ENCODE measurements at places on chromosomes 1 and 21.

DNA sequence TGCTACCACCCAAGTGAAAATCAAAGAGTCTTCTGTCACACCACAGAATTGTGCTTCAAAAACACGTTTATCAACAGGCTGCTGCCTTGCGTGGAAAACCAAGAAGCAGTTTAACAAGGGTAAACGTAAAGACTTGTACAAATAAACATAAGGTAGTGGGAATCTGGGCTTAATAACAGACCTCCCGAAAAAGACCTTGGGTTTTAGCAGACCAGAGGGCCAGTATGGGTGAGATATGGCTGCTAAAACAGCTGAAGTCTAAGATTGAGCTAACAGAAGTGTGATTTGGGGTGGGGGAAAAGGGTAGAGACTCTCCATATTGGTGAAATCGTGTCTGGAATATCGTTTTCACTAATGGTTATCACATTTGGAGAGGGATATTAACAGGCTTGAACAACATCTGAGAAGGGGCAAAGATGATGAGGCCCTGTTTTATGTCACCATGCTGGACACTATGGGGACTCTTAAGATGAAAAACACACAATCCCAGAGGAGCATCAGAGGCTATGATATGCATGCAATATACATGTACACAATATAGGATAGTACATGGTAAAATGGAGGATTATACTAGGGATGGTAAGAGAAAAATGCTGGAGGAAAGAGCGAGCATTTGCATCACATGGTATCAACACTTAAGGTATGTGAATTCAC, 1.4 kb downstream of the MOV10 start:
- no peak for DNase-seq

DNA sequence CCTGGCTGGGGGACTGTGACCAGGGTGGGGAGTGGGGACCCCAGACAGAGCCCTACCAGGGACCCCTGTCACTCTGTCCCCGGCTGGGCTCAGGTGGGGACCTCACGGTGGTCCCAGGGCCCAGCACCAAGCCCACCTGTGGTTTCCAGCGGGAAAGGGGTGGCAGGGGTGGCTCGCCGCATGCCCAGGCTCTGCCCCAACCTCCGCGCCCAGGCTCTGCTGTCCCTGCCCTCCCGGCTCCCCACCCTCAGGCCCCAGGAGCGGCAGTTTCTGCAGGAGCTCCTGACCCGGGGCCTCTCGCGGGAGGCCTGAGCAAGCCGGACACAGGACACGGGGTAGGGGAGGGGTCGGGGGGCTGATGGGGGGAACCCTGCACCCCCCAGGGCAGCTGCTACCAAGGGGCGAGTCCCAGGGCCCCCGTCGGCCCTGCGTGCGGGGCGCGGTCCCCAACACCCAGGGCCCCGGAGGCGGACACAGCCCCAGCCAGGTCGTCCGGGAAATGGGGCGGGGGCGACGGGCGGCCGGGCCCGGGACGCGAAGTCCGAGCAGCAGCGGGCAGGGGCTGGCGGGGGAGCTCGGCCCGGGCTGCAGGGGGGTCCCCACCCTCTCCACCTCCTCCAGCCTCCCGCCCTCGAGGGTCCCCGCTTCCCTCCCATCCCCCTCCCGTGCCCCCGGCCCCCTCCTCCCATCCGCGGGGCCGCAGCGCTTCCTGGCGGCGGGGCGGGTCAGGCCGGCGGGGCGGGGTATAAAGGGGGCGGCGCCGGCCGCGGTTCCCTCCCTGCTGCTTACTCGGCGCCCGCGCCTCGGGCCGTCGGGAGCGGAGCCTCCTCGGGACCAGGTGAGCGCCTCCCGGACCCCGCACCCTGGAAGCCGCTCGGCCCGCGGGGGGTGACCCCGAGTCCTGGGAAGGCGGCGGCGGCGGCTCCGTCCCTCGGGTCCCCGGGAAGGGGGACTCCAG, at the start of gene COL6A2:
Gene COL6A2, plus strand, starts transcription at position 777 of the 958 bp plus-strand sequence.
- DNase-seq = no peak

- DNase-seq = no peak
Measured at GRCh38 chr1:205652984-205653383, 21.2 kb upstream of the ELK4 start.

GRCh38 chr1:24203404-24203803, 16.3 kb upstream of the IFNLR1 start:
- DNase-seq = no peak

GRCh38 chr1:53627031-53627430, 111.9 kb downstream of the GLIS1 start:
- DNase-seq = no peak

DNA sequence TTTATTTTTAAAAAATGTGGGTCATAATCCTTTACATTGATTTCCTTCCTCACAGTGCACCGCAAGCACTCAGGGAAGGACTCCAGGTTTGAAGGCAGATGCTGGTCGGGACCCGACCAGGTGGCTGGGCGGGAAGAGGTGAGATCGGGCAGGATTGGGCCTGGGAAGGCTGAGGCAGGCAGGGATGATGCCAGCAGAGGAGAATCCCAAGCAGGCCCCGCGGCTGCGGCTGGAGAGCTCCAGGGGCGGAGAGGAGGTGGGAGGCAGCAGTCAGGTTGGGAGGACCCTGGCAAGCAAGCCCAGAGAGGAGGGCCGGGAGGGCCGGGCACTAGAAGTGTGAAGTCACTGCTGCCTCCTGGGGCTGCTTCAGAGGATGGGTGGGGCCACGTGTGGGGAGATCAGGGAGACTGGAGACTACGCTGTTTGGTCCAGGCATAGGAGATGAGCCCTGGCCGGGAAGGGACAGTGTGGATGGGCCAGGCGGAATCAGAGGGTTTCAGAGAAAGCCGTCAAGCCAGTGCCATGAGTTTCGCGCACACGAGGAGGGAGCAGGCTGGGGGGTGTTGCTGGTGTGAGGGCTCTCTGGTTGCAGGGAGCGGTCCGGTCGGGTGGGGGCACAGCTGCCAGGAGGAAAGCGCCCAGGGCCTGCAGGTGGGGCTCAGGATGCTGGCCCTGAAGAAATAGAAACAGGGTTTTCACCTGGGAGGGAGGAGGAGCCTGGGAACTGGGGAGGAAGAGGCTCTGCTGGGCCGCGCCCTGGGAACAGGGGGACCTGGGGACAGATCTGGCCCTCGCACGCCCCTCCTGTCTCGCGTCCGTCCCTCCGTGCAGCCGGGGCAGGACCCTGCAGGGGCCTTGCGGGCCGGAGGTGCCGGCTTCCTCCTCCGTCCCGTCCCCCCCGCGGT, 888 bp upstream of the COL18A1 start:
- DNase-seq = no peak

DNA sequence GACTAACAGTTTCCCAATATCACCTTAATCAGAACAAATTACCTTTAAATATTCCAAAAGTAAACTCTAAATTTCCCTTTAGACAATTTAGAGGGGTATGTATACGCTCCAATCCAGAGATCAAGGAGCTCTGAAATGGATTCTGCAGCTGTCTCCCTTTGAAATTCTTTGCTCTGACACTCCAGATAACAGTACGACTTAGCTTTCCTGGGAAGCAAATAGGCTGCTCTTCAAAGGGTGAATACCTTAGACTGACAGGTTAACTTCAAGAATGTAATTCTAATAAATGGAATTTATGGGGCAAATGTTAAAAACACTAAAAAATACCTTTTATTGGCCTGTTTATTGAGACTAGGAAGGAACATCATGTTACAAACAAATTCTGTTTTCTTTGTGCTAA, 357.2 kb downstream of the USP25 start:
- DNase-seq = no peak

GRCh38 chr21:45478115-45478801, 64.0 kb downstream of the SLC19A1 start:
- peak; percentile 73 for DNase-seq

- peak; percentile 23 for DNase-seq
Measured at GRCh38 chr1:243946946-243947345, 96.9 kb upstream of the AKT3 start.

DNA sequence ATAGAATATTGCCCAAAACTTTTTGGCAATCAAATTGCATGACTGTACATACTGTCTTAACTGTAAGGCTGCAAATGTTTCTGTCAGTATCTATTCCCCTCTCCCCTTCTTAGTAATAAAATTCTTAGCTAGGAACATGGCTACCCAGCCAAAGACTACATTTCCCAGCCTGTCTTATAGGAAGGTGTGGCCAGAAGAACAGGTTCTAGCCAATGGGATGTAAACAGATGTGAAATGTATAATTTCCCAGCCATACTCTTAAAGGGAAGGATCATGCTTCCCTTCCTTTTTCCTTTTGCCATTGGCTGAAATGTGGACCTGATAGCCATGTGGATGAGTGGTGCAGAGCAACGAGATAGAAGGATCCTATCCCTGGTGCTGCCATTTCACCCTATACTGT, 7.0 kb upstream of the HIVEP3 start:
- DNase-seq = no peak

- DNase-seq = no peak
Measured at GRCh38 chr1:3770047-3770765, 2.3 kb upstream of the SMIM1 start.

Data from activated CD4-positive, alpha-beta T cell treated with anti-CD3 and anti-CD28 coated beads, Interleukin-2, amount 50 U/mL, for 24 hours (primary cell).